ENCODE measurements at places on chromosomes 7 and 10. TPM values are rescaled to one million over a fixed set of nuclear protein-coding genes. Genes with fewer than 3 reads are reported as not detected.

GRCh38 chr7:151514461-151515275, 5.0 kb downstream of the RHEB start:
- DNase-seq, result no peak

GRCh38 chr10:132610071-132610701, 72.6 kb downstream of the INPP5A start:
- no peak for DNase-seq

- DNase-seq, result no peak
Measured at GRCh38 chr10:48656914-48657305, 27.8 kb upstream of the WDFY4 start.

DNA sequence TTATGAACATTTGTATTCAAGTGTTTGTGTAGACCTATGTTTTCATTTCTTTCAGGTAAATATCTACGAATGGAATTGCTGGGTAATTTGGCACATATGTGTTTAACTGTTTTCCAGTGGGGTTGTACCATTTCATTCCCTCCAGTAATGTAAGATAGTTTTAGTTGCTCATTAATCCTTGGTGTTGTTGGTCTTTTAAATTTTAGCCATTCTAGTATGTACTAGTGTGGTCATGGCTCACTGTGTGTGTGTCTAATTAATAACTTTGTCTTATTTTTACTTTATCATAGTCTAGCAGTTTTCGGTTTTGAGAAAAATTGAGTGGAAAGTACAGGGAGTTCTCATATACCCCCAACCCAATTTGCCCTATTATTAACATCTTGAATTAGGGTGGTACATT, 278.8 kb downstream of the CAMK1D start:
- DNase-seq, result no peak

- no peak for DNase-seq
Measured at GRCh38 chr7:154353355-154353767, 301.2 kb downstream of the DPP6 start.

GRCh38 chr7:121515630-121516401, 119.7 kb upstream of the FAM3C start:
- DNase-seq, result no peak

DNA sequence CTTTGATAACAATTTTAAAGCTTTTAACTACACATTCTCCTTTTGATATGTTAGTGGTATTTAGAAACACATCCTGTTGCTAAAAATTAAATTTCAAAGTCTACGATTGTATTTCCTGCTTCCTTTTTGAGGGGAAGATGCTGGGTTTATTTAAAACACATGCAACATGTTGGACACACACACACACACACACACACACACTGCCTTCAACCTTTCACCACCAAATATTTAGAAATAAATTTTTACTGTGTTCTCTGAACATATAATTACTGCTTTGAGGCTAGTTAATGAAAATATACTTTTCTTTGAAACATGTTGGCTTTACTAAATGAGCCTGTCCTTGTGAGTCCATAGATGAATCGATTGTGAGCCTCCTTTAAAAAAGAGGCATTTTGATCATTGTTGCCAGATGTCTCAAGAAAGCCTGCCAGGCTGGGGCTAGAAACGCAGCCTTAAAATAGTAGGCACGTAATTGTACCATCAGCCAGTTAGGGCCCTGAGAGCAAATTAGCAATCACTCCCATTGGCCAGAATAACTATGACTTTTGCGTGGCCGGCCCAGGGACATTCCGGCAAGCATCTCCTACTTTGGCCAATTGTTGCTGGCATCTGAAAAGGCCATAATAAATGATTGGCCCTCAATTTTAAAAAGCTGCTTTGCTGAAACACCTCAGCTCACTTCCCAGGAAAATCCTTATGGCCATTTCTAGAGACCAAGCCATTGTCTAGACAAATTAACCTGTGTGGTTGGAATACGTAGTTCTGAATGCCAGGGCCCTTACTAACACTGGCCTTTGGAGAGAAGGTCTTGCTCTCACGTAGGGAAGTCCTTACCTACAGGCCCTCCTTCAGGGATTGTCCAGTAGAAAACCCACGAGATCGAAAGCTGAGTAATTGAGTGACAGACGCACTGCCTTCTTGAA, 9.9 kb upstream of the TEX36 start:
- no peak for DNase-seq

Gene COL1A2
- 0.16 TPM for total RNA-seq

Gene COPS6
- total RNA-seq, result 74.0 TPM

Gene PNLIPRP2
- total RNA-seq, result not detected

Gene NOC3L
- 22.2 TPM for total RNA-seq

Gene FAM24B
- total RNA-seq, result 11.0 TPM
